ENCODE measurements at places on chromosomes 6 and 20.
A peak's percentile ranks its signal among the peaks of the same experiment; 100 is the strongest.

DNA sequence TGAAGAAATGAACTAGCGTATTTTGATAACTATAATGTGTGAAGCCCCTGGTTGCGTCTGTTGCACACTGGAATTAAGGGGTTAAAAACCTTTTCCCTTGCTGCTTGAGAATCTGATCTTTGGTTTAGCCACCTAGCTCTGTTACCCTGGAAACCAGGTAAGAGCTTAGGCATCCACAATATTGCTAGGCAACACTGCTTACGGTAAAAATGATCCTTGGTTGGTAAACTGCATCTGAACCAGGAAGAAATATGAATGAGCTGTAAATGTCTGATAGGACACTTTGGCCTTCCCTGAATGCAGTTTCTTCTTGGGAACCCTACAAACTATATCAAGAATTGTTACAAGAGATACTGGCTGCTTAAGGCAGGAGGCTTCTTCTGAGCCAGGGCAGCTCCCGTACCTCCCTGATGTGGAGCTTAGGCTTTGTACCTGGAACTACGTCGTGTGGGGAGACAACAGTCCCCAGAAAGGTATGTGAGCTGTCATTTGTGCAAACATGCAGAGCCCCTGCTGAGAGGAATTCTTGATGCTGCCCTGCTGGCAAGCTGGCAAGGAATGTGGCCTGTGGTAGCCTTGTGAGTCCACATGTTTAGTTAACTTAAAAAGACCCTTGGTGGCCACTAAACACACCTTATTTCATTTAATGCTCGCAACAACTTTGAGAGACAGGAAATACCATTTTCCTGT, 18.4 kb downstream of the UBE3D start:
- DNase-seq, result no peak

DNA sequence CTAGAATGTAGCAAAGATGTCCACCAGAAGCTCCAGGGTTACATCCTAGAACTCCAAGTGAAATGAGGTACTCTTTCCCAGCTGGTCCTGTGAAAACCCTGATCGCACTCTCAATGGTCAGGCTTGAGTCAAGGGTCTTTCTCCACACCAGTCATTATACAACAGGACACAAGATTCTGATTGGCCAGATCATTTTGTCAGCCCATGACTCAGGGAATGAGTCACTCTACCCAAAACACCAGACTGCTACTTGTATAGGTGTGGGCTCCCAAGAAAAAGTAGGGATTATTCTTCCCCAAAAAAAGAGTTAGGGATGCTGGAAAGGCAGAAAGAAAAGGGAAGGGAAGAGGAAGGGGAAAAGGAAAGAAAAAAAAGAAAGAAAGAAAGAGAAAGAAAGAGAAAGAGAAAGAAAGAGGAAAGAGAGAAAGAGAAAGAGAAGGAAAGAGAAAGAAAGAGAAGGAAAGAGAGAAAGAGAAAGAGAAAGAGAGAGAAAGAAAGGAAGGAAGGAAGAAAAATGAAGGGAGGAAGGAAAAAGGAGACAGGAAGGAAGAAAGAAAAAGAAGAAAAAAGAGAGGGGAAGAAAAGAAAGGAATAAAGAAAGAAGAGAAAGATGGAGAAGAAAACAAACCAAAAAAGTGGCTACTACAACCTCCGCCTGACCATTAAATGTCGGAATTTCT, 30.5 kb downstream of the ANKEF1 start:
- no peak for DNase-seq

DNA sequence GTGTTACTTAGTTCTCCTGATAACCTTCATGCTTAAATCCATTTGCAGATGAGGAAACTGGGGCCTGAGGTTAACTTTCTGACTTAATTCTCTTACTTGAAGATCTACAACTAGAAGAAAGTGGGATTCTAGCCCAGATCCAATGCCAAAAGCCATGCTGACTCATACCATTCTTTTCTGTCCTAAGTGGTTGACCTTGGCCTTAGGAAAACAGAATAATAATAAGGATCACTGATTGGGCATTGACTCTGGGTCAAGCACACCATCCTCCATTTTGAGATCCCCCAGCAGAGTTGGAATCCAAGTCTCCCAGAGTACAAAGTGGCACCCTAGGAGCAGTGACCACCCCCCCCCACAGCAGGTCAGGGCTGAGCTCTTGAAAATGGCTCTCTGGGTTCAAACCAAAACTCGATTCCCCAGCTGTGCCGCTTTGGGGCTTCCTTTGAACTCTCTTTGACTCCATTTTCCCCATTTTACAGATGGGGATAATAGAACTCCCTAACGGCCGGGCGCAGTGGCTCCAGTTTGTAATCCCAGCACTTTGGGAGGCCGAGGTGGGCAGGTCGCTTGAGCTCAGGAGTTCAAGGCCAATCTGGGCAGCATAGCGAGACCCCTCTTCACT, 12.8 kb upstream of the ZNF217 start:
- DNase-seq, result no peak

DNA sequence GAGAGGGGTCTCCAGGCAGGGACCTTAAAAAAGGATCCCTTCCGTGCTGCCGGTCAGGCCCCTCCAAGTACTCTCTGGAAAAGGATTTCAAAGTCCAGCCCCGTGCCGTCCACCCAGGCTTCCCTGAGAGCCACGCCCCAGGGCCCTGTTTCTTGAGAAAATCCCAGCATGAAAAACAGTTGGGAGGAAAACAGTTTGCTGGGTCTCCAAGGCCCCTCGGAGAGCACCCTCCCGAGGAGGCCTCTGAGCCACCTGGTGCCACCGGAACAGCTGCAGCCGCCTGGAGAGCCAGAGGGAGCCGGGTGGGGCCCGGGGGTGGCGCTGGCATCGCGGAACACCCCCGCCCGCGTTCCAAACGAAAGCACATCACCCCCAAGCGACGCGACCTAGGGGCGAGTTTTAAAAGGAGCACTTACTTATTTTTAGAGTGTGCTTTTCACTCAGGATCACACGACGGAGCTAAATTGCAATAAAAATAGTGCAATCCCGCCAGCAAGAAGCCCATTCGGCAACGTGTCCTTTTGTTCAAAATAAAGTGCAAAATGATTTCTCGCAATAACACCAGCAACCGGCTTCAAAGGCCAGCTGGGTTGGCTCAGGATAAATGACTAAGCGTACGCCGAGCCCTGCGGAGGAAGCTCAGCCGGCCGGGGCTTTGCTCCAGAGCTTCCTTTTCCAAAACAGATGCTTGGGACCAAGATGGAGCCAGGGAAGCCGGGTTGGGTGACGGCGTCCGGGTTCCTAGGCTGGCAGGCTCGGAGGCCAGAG, 64.2 kb downstream of the YTHDF1 start:
- no peak for DNase-seq

- DNase-seq, result no peak
Observed at GRCh38 chr6:132304891-132305305, 96.4 kb downstream of the MOXD1 start.

DNA sequence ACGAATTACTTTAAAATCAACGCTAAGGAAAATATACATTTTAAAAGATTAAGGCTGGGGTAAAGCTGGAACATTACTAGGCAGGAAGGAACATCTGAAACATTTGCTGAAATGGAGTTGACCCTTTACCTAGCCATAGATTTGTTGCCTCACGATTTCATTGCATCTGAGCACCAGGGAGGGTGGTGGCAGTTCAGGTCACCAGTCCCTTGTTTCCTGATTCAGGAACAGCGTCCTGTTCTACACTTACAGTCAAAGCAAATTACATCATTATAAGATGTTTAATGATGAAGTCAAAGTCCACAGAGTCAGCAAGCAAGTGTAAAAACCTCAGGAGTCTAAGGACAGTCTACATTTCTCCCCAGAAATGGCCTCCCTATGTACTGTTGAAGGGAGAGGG, 9.0 kb upstream of the MICA start:
- no peak for DNase-seq

GRCh38 chr20:47753576-47754387, 31.5 kb downstream of the SULF2 start:
- DNase-seq, result no peak

GRCh38 chr6:168609914-168610490, 169.0 kb downstream of the SMOC2 start:
- DNase-seq, result no peak

DNA sequence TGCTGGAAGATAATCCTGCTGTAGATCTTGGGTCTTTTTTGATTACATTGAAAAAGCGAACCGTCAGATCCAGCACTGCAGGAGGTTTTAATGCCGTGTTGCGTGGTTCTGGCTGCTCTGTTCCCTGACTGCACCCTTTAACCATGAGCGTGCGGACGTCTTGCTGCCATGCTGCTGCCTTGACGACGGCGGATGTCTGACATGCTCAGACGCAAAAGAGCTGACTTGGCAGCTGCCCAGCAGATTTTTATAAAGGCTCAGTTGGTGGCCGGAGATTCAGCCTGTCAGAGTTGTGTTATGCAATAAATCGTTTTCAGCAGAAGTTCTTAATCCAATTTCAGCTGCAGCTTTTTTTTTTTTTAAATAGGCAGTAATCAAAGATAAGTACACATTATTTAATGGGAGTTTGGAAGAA, 119.4 kb downstream of the JARID2 start:
- DNase-seq, result peak; percentile 93

- no peak for DNase-seq
Observed at GRCh38 chr6:13915561-13916229, 9.1 kb upstream of the RNF182 start.
